Lung (tissue), 17 donors: ENCODE measurements at places on chromosomes 6 and 20.
A peak's percentile ranks its signal among the peaks of the same experiment; 100 is the strongest.

GRCh38 chr6:36094753-36095496 is 35.4 kb upstream of the MAPK13 start:
- peak; percentile 86 for DNase-seq

- DNase-seq = no peak
Measured at GRCh38 chr20:15673206-15673605, 900.0 kb downstream of the KIF16B start.

DNA sequence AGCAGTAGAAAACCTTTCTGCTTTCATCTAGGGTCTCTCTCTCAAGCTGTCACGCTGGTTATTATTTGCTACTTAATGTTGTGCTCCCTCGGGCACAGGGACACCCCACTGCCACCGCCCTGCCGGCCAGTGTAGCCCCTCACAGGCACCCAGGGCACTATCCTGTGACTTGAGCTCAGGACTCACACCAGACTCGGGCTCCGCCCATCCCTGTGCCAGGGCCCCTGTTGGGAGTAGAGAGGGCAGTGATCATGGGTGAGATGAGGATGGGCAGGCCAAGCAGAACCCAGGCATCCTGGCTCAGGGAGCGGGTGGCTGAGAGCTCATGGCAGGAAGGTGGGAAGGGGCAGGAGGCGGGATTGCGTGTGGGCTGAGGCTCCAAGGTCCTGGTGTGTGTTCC is 371.9 kb downstream of the ZFAND3 start:
- DNase-seq = no peak

- no peak for DNase-seq
Measured at GRCh38 chr20:8267009-8267408, 134.9 kb downstream of the PLCB1 start.

DNA sequence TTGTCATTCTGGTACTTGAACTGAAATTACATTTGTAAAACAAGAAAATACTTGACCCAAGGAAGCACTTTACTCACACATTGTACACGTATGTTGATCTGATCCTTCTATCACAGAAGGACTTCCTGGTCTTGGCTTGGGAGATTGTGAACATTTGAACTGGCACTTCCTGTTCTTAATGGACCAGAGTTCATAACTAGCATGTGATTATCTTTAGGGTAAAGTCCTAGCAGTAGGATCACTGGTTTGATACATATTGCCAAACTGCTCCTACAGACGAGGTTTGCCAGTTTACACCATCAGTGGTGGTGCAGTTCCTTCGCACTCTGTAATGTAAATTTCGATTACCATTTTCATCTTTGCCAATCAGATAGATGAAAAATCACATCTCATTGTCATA is 12.7 kb downstream of the HECA start:
- peak; percentile 35 for DNase-seq

- no peak for DNase-seq
Measured at GRCh38 chr6:31208506-31208905, 38.0 kb upstream of the POU5F1 start.

DNA sequence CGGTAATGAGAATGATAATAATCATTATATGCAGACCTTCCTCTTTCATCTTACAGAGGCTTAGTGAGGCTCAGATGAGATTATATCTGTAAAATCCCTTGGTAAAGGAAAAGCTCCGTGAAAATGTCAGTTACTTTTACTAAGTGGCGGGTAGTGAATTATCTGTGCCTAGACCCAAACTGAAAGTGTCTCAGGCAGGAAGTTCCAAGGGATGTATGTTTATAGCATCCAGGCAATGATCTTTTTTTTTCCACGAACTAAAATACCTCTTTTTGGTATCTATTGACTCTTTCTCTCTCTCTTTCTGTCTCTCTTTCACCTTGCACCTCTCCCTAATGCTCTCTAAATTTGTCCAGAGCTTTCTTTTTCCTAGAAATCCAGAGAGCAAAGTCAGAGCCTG is 5.0 kb downstream of the TCF21 start:
- peak; percentile 50 for DNase-seq

DNA sequence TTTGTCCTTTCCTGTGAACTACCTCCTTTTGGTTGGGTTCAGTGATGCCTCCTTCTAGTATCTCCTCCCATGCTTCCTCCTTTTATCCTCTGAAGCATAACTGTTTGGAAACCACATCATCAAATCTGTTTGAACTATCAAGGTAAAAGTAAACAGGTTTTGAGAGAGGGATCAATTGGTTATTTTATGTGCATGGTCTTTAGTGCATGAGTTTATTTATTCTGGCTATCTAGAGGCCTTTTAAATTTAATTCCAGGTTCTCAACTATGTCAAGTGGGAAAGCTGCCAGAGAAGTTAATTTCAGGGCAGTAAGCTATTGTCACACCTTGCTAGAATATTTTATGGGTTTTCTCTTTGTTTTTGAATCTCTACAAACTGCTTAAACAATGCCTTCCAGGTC is 54.1 kb downstream of the WASF1 start:
- DNase-seq = no peak

- DNase-seq = no peak
Measured at GRCh38 chr6:44224029-44224964, 902 bp downstream of the SLC29A1 start.

DNA sequence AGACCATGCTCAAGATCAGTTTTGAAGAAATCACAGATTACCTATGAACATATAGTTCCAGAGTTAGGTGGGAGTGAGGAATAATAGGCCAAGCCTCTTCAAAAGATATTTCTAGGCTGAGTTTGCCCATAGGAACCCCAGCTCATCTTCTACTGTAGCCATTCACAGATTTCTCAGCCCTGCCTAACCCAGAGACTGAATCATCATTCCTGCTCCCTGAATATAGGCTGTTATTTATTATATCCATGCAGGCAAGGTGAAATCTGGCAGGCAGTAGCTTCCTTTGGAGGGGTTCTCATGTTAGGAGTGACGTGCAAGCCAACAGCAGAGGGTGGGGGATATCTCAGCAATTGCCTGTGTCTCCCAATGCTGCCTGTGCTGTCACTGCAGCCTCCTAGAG is 25.6 kb upstream of the ADGRF4 start:
- no peak for DNase-seq

DNA sequence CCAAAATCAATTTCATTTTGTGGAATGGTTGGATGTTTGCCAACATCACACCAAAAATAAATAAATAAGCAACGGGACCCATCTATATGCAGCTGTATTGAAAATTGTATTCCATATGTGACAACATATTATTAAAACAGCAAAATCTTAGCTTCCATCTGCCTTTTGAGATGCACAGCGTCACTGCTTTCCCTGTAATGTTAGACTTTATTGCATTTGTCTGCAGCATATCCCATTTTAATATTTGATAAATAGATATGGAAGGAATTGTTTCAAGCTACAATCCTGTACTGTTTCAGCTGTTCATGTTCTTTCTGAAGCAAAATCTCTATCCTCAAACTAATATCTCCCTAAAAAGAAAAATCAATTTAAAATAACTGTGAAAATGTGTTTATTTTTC is 509.1 kb downstream of the PKHD1 start:
- DNase-seq = no peak

DNA sequence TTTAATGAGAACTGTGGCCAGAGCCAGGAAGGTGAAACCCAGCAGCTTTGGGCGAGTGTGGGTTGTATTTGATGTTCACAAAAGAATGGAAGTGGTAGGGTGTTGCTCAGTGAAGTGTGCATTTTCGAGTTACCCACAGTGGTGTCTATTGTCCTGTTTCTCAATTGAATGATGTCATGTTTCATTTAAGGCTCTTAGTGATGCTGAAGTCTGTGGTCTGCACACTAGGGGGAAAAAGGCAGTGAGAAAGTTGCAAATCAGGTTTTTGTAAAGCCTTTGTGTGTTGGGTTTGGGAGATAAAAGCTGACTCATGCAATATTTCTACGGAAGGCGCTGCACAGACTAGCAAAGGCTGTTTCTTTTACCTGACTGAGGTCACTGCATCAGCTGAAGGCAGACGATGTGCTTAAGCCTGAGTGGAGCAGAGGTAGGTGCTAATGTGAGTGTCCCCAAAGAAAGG is 121.1 kb downstream of the PLEKHG1 start:
- DNase-seq = peak; percentile 85

DNA sequence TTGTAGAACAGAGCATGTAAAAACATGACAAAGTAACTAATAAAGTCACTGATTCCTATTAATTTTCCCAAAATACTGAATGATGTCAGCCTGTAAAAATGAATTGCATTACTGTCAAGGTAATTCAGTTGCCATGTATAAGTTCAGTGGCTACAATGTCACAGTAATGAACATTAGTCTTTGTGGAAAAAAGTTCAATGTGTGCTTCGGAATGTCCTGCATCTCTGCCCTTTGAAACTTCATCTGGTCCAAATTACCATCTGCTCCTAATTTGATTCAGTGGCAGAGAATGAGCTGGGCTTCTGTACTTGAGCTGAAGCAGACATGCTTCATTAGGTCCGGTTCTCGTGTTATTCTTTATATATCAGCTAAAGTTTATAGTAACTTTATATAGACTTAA is 567.4 kb downstream of the COL12A1 start:
- no peak for DNase-seq

DNA sequence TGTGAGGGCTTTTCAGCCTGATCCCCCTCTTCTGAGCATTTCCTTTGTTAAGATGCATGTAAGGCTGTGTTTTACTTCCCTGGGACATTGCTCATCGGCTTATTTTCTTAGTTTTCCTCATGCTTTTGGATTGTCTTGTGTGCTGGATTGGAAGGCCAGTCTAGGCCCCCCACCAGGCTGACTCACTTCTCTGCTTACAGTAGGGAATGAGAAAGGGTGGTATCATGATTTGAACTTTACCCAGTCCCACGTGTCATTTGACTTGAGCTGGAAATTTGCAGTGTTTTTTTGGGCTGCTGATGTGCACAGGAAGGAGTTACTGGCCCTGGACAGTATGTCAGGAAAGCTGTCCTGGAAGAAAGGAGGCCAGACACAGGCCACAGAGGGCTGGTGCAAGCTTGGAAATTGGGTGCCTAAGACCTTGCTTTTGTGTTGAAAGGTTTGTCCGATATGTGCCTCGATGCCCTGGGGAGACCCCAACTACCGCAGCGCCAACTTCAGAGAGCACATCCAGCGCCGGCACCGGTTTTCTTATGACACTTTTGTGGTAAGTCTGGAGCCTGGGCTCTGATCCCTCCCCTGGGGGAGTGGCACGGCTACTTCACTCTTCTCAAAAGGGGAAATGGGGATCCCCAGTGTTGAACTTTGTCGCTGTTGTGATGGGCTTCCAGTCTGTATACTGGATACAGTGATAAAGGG is 12.8 kb downstream of the RNF114 start:
- no peak for DNase-seq

- DNase-seq = no peak
Measured at GRCh38 chr20:50408526-50409364, 101.4 kb upstream of the PTPN1 start.

GRCh38 chr6:31473780-31474761 is 23.9 kb upstream of the MICB start:
- peak; percentile 30 for DNase-seq

GRCh38 chr6:158086504-158087223 is 81.4 kb downstream of the SERAC1 start:
- DNase-seq = peak; percentile 61

- DNase-seq = peak; percentile 98
Measured at GRCh38 chr6:108581237-108581931, 20.7 kb downstream of the FOXO3 start.

- peak; percentile 47 for DNase-seq
Measured at GRCh38 chr6:106702451-106703110, 73.2 kb downstream of the QRSL1 start.

DNA sequence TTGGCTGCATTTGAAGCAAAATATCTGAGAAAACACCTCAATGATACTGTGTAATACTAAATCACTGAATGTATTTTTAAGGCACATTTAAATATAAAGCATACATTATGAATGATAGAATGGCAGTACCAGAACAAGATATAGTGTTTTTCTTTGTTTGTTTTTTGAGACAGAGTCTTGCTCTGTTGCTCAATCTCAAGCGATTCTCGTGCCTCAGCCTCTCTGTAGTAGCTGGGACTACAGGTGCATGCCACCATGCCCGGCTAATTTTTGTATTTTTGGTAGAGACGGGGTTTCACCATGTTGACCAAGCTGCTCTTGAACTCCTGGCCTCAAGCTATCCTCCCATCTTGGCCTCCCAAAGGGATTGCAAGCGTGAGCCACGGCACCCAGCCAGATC is 2.3 kb upstream of the BICRAL start:
- DNase-seq = no peak

DNA sequence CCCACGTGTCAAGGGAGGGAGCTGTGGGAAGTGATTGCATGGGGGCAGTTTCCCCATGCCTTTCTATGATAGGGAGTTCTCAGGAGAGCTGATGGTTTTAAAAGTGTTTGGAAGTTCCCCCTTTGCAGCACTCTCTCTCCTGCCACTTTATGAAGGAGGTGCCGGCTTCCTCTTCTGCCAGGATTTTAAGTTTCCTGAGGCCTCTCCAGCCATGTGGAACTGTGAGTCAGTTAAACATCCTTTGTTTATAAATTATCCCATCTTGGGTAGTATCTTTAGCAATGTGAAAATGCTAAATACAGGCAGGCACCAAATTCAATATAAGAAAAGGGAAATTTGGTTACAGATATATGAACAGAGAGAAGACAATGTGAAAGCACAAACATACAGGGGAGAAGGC is 96.4 kb upstream of the EPHA7 start:
- DNase-seq = no peak

DNA sequence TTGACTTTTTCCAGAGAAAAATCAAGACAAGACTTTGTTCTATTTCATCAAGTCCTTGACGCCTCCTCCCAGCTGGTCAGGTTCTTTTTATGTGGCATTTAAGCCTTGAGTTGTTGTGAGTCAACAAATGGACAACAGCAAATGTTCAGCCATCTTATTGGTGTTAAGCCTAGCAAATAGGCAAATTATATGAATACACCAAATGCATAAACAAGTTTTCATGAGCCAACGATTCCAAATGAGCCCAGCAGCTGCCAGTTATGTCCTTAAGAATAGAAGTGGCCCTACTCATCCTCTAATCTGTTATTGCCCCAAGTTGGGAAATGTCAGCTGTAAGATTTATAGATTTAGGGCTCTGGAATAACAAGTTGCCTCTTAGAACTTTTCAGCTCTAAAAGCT is 312.0 kb downstream of the SOX4 start:
- no peak for DNase-seq

GRCh38 chr6:14983599-14984518 is 262.0 kb upstream of the JARID2 start:
- no peak for DNase-seq

DNA sequence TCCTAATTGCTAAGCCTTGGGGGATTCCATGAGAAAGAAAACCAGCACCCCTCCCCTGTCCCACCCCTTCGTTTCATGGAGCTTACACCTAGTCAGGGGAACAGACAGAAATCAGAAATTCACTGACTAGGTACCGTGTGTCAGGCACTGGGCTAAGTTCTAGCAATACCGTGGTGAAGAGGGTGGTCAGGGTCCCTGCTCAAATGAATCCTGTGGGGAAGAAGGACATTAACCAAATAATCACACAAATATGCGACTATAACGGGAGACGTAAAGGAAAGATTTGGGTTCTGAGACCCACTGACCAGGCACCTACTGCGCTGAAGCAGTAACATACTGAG is 65.1 kb upstream of the TOP1 start:
- no peak for DNase-seq
